ENCODE measurements at places on chromosomes 4 and X. TPM values are rescaled to one million over a fixed set of nuclear protein-coding genes. Genes with fewer than 3 reads are reported as not detected.

Gene NALF2
- not detected for total RNA-seq

GRCh38 chr4:153566631-153567150 is 100.5 kb downstream of the TMEM131L start:
- no peak for DNase-seq

GRCh38 chrX:36961590-36961989 is 46.6 kb upstream of the FAM47C start:
- DNase-seq: no peak

GRCh38 chr4:168832763-168833575 is 177.1 kb downstream of the CBR4 start:
- peak; percentile 58 for DNase-seq

Gene MAML3
- 0.21 TPM for total RNA-seq

Gene GRID2
- 0.05 TPM for total RNA-seq

- no peak for DNase-seq
Measured at GRCh38 chrX:129772796-129773431, 6.8 kb upstream of the SASH3 start.

DNA sequence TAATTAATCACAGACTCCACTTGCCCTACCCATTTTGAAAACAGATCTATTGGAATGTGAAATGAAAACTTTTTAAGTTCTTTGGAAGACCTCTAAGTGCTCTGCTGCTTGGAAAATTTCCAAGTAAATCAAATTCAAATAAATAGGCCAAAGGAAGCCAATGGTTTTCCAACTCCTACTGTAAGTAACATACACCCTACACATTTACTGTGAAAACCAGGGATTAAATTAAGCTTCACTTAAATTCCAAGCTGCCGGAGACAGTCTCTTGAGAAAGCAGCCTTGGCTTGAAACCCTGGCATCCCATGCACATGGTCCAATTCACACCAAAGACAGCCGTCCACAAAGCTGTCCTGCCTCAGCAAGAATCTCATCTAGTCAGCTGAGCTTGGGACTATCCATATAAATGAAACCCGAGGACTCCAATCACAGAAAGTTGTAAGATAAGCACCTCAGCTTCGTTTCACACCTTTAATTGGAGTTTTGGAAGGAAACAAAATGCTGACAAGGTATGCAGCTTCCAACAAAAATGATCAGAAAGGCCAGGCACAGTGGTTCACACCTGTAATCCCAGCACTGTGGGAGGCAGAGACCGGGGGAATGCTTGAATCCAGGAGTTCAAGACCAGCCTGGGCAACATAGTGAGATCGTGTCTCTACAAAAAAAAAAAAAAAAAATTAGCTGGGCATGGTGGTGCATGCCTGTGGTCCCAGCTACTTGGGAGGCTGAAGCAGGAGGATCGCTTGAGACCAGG is 88.6 kb downstream of the APBB2 start:
- peak; percentile 28 for DNase-seq

DNA sequence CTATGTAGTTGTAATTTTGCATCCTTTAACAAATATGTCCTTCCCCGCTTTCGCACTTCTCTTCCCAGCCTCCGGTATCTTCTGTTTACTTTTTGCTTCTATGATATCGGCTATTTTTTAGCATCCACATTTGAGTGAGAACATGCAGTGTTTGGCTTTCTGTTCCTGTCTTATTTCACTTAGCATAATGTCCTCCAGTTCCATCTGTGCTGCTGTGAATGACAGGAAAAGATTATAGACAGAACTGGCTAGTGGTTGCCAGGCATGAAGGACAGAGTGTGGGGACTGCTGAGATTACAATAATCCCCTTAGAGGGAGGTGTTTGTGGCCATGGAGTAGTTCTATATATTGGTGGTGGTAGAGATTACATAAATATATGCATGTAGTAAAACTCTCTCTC is 588.6 kb downstream of the NLGN4X start:
- no peak for DNase-seq

GRCh38 chr4:181991369-181992108 is 251.7 kb upstream of the TENM3 start:
- no peak for DNase-seq

Gene CXorf49
- total RNA-seq: not detected

GRCh38 chr4:171017593-171017992 is 795.6 kb upstream of the GALNTL6 start:
- DNase-seq: no peak

Gene C1QTNF7
- not detected for total RNA-seq

GRCh38 chr4:44056721-44057151 is 391.9 kb downstream of the KCTD8 start:
- DNase-seq: no peak

Gene RASL11B
- total RNA-seq: 0.57 TPM

- DNase-seq: peak; percentile 39
Measured at GRCh38 chr4:157291071-157291470, 70.5 kb downstream of the GRIA2 start.

Gene ZDHHC15
- total RNA-seq: 0.99 TPM

DNA sequence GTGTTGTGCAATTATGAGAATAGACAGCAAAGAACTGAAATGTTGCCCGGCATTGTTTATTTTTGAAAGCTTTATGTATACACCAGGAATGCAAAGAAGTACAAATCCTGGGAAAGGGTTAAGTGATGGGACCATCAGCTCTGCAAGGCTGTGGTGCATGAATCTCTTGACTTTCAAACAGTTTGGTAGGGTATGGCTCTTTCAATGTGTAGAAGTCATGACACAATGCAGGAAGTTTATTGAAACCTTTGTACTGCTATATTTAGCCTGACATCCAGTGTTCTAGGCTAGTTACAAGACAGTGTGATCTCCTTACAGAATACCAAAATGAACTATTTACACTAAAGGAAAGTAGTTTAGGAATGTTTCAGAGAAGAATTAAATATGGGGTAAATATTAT is 206.8 kb upstream of the HAND2 start:
- no peak for DNase-seq

GRCh38 chr4:17577665-17578481 is 875 bp downstream of the LAP3 start:
- DNase-seq: peak; percentile 28

Gene MAGEB10
- not detected for total RNA-seq

Gene INTU
- total RNA-seq: 12.7 TPM

GRCh38 chr4:76300012-76300411 is 6.5 kb upstream of the STBD1 start:
- no peak for DNase-seq

DNA sequence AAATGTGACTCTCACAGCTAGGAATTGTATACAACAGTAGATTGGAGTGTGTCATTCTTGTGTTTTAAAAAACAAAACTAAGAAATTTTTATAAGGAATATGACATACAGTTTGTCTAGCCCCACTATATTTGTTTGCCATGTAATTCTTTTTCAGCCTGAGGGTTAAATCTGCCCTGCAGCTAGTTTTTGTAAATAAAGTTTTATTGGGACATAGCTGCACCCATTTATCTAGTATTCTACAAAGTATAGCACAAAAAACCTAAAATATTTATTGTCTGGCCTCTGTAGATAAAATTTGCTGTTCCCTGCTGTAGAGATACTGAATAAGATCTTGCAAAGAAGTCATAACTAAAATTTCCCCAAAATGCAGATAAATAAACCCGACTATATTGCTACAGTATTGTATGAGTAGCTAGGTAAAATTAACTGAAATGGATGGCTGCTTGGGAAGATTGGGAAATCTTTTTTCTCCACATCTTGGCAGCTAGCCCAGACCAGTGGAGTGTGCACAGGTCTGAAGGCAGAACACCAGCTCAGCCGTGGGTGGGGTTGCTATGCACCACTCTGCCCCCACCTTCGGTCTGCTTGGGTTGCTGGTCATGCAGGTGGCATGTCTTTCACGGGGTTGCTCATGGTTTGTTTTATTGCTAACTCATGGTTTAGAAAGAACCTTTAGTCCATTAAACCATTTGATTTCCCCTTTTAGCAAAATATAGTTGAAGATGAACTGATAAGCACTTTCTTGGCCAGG is 127.9 kb downstream of the KLHL8 start:
- peak; percentile 51 for DNase-seq

- DNase-seq: no peak
Measured at GRCh38 chr4:80225595-80225994, 28.3 kb downstream of the PRDM8 start.

GRCh38 chr4:150599547-150599946 is 17.6 kb downstream of the MAB21L2 start:
- DNase-seq: no peak

Gene BTC
- 0.21 TPM for total RNA-seq

Gene NPY1R
- not detected for total RNA-seq

Gene CLIC2
- total RNA-seq: 0.05 TPM

GRCh38 chr4:94635177-94635576 is 122.6 kb upstream of the BMPR1B start:
- no peak for DNase-seq

DNA sequence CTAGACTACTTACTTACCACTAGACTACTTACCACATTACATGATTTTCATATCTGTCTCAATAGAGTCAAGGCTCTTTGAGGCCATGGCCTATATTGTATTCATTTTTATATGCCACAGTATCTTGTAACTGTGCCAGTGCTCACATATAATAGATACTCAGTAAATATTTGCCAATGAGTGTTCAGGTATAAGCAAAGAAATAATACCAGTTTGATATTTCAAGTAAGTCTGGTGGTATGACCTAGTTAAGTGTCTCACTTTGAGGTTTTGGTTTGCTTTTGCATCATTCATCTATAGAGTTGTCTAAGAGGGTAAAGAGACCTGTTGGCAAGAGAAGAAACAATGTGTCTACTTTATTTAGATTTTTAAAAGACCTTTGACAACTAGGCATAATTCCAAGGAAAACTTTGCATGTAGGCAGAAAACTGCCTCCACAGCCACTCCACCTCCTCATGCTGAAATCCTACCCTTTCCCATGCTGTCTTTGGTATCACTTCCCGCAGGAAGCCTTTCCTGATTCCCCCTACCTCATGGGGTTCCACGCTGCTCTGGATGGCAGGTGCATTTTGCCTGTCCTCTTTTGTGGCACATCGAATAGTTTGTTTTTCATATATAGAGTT is 91.3 kb upstream of the KLHL13 start:
- DNase-seq: no peak

- no peak for DNase-seq
Measured at GRCh38 chrX:37824491-37825214, 22.7 kb downstream of the DYNLT3 start.

GRCh38 chr4:61309616-61310015 is 109.5 kb downstream of the ADGRL3 start:
- no peak for DNase-seq

DNA sequence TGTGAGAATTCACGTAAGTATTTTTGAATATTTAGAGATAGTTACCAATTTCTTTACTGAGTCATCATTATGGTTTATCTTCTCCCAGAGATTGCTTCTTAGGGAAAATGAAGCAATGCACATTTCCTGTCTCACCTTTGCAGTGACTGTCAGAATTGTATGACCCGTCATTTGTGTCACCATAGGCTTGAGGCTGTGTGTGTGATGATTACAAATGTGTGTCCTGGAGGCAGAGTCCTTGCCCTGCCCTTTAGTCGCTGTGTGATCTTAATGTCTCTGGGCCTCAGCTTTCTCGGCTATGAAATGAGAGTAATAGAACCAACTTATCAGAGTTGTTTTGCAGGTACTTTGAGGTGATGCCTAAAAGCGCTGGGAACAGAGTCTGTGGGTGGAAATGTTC is 13.9 kb downstream of the HCCS start:
- no peak for DNase-seq
